ENCODE measurements at places on chromosomes 16 and 17.

GRCh38 chr17:49567104-49567521 is 8.6 kb upstream of the NXPH3 start:
- DNase-seq = no peak

- no peak for DNase-seq
Observed at GRCh38 chr17:45997624-45998023, 1.4 kb upstream of the STH start.

GRCh38 chr17:66649818-66650543 is 184.9 kb upstream of the CACNG5 start:
- DNase-seq = no peak

GRCh38 chr17:76422860-76423259 is 30.1 kb downstream of the UBE2O start:
- DNase-seq = no peak

GRCh38 chr16:85992359-85992758 is 93.4 kb downstream of the IRF8 start:
- no peak for DNase-seq

GRCh38 chr17:50270435-50271362 is 3.6 kb upstream of the TMEM92 start:
- DNase-seq = no peak

DNA sequence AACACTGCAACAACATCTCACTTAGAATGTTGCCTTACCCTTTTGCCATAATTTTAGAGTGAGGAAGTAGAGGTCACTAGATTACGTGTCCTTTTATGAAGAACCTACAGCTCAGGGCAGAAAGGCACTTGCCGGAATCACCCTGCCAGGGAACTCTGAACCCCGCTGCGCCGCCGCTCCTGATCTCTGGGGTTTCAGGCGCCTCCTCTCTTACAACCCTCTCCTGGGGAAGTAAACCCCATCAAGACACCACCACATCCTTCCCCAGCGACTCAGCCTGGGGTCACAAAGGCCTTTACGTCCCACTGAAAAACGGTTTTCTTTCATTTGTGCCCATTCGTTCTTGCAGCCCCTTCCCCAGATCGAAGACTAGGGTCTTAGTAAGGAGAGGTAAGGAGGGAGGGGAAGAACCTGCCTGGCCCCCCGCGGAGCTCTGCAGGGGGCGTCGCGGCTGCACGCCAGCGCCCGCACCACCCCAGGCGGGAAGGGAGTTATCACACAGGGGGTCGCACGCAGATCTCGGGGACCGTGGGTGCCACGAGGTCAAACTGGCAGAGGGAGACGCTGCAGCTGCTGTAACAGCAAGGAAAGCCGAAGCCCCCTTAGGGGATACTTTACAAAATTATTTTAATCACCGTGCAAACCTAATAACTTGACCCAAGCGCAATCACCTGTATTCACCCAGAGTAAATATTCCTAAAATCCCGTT is 1.0 kb upstream of the HLF start:
- no peak for DNase-seq

DNA sequence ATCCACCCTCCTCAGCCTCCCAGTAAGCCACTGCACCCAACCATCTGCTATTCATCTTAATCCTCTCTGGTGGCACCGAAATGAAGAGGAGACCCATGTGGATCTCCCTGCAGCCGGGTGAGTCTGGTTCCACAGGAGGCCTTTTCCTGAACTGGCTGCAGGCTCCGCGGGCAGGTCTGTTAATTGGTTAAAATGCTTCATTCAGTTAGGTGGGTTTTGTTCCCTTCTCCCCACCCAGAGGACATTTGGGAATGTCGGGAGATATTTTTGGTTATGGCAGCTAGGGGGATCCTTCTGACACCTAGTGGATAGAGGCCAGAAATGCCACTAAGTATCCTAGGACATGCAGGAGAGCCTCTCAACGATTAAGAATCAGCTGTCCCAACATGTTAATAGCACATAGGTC is 16.7 kb downstream of the C16orf54 start:
- DNase-seq = no peak

DNA sequence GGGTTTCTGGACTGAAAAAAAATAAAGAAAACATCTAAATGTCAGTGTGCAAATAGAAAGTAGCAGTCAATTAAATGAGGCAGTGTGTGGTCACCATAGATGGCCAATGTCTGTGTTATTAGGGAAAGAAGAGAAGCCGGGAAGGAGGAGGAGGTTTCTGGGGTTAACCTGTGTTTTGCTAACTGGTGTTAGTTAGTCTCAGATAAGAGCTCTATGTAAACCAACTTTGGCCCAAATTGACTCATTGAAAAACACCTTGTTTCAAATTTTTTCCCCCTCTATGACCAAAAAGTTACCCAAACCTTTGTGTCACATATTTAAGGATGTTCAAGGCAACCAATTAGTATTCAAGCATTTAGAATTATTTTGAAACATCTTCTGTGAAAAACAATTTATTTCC is 530.9 kb downstream of the MAF start:
- DNase-seq = no peak

- no peak for DNase-seq
Observed at GRCh38 chr16:77962689-77963088, 59.7 kb upstream of the CLEC3A start.

GRCh38 chr16:65745-66144 is 6.7 kb downstream of the RHBDF1 start:
- DNase-seq = peak; percentile 77

GRCh38 chr17:6147042-6147441 is 76.9 kb downstream of the WSCD1 start:
- DNase-seq = no peak

DNA sequence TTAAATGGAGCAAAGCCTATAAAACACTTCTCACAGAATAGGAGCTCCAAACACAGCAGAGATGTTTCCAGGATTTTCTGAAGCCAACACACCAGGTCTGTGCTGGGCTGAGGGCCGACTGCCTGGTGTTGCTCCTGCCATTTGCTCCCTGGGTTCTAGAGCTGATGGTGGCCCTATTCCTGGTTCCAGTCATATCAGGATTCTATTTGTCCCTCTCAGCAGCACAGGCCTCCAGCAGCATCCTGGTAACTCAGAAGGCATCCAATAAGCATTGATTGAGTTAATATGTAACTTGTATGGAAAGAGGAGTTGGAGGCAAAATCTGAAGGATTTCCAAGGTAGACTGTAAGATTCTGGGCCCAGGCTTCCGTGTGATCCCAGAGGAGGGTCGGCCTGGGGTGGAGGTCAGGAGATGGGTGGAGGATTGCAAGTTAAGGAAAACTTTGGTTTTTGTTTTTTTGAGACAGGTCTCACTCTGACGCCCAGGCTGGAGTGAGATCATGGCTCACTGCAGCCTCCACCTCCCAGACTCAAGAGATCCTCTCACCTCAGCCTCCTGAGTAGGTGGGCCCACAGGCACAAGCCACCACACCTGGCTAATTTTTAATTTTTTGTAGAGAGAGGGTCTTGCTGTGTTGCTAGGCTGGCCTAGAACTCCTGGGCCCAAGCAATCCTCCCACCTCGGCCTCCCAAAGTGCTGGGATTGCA is 5.7 kb downstream of the NUPR1 start:
- DNase-seq = no peak

DNA sequence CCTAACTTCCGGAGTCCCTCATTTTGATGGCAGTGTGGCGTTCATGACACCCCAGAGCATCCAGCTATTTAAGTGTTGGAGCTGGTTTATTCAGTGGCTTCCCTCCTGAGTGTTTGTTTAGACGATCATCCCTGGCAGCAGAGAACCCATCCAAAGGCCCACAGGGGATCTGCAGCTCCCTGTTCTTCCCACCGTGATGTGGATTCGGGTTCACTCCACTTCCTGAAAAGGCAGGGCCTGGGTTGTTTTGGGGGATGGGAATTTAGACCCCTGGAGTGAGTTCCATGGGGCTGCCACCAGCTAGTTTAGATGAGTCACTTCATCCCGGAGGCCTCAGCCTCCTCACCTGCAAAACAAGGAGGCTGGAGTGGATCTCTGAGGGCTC is 2.3 kb downstream of the KSR1 start:
- DNase-seq = no peak

DNA sequence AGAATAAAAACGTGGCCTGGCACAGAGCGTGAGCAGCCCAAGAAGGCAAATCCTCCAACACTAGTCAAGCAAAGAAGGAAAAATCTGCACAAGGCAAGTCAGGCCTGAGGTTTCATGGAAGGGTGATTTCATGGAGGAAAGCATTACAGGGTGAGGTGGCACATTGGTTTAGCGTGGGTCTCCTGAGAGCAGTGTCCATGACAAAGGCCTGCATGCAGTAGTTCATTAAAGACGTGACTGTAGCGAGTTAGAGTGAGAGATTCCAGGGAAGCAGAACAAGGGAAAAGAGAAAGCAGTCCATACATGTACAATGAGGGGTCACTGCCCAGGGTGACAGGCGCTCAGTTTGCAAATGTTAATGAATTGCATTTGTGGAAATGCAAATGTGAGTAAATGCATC is 285.0 kb upstream of the ERCC4 start:
- no peak for DNase-seq

DNA sequence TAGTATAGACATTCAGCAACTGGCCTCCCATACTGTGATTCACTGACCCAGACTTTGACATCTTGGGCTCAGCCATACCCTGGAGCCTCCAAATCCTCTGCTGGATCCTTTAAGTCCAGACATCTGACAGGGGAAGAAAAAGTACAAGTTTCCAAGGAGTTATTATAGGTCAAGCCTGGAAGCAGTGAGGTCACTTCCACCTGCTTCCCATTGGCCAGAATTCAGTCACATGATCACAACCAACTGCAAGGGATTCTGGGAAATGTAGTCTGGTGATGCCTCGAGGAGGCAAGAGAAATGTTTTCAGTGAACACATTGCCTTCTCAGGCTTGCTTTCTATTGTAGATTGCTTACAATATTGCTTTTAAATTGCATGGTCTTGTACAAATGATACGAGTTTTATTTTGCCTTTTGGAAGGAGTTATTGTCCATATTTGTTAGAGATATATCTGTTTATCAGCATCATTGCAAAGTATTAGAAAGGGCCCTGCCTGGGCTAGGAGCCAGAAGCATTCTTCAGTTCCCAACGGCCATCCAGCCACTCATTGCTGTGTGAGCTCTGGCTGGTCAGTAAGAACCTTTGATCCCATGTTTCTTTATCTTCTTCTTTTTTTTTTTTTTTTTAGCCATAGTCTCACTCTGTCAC is 696.9 kb downstream of the WWOX start:
- no peak for DNase-seq

GRCh38 chr16:30746638-30747175 is 1.5 kb upstream of the PHKG2 start:
- no peak for DNase-seq

DNA sequence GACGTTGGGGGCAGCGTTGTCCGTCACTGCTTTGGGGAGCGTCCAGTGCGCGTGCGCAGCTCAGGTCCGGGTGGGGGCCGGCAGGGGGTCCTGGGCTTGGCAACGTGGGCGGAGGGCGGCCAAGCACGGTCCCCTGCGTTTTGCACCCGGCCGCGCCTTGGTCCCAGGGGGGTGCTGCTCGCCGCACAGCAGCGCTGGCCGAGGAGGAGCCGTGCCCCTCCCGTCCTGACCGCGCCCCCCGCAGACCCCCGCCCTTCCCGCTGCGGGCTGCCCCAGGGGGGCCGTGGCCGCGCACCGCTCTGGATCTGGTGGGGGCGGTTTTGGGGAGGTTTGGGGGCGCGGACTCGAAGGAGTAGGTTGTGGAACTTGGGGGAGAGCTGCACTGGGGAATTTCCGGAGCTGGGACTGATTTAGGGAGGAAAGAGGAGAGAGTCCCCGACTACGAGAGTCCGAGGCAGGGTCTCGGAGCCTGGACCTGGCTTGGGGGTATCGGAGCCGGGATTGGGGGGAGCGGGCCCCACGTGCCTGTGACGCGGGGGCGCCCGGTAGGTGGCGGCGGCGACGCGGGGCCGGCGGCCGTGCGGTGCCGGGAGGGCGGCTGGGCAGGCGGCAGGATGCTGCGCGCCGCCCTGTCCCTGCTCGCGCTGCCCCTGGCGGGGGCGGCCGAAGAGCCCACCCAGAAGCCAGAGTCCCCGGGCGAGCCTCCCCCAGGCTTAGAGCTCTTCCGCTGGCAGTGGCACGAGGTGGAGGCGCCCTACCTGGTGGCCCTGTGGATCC is at the start of gene SLC9A5:
SLC9A5 (plus strand) TSS at position 579 of the 777 bp plus-strand sequence; CDS start at position 615, 36 bp downstream.
- no peak for DNase-seq

GRCh38 chr17:75549246-75550138 is 24.0 kb downstream of the LLGL2 start:
- no peak for DNase-seq

- no peak for DNase-seq
Observed at GRCh38 chr17:17573912-17574311, 17.6 kb downstream of the PEMT start.

- DNase-seq = no peak
Observed at GRCh38 chr16:82157836-82158235, 12.2 kb downstream of the MPHOSPH6 start.

- no peak for DNase-seq
Observed at GRCh38 chr16:78624366-78624765, 524.9 kb downstream of the WWOX start.

GRCh38 chr16:22030087-22030812 is 22.3 kb downstream of the MOSMO start:
- DNase-seq = no peak

DNA sequence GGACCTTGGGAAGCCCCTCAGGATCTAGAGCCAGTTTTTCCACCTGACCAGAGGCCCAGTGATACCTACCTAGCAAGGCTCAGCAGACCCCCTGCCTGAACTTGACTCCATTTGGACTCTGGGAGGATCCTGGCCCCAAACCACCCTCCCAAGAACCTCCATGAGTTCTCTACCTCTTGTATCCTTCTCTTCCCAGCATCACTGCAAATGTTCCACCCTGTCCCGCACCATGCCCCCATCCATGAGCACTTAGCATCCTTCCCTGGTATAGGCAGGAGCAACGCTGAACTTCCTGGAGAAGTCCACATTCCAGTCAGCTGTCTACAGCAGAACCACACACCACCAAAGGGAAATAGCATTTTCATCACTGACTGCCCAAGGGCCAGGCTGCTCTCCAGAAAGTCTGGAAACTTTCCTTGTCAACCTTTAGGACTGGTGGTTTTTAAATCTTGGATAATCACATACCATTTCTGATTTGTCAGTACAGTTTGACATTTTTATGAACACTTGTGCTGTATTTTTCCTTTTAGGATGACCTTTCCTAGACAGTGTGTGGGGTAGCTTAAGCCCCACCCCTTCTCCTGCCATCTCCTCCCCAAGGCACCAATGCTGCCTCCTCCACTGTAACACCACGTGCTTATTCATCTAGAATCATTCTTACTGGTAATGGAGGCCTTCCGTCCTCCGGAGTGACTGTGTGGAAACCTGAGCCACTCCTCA is 13.9 kb downstream of the EIF4A3 start:
- no peak for DNase-seq

GRCh38 chr16:1288813-1289476 is 20.5 kb upstream of the UBE2I start:
- DNase-seq = no peak
